ENCODE measurements at places on chromosomes 1 and 21.

- DNase-seq, result no peak
Observed at GRCh38 chr1:8116894-8117264, 90.8 kb upstream of the ERRFI1 start.

DNA sequence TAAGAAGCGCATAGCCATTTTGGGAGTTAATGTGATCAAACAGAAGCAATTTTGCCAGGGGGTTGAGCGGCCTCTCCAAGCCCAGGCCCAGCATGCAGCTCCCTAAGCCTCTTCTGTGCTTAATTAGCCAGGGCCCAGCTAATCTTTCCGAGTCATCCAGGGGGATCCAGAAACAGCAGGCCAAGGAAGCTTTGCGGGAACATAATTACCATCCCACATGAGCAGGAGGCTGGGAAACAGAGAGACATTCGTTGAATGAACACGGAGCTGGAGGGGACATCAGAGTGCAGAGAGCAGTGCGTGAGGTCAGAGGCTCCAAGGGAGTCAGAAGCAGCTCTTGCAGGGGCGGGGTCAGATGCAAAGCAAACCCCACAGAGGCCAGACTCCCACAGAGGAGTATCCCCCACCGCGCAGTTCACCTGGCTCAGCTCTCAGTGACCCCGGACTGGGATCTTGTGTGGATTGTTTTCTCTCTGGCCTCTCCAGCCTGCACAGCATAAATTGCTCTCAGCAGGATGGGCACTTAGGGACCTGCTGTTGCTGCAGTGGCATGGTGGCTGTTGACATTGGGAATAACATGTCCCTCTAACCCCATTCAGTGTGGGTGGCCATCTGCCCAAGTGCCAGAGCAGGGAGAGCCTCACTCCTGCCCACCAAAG is 657.4 kb downstream of the AJAP1 start:
- DNase-seq, result no peak

GRCh38 chr1:84069236-84069845 is 70.4 kb upstream of the TTLL7 start:
- DNase-seq, result no peak

DNA sequence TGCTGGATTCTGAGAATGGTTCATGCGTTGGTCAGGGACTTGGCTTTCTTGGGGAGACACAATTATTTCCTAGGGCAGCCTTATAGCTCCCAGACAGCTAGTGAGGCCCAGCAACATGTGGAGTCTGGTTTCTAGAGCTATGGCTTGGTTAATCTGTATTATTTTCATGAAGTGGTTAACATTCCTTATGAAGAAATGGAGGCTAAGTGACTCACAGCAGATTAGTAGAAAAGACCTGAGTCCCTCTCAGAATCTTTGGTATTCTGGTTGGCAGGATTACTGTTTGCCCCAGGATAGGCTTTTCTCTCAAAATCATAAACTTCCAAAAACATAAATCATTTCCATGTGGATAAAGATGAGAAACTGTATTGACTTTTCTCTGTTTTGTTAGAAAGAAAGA is 42.3 kb downstream of the DUSP10 start:
- DNase-seq, result no peak

DNA sequence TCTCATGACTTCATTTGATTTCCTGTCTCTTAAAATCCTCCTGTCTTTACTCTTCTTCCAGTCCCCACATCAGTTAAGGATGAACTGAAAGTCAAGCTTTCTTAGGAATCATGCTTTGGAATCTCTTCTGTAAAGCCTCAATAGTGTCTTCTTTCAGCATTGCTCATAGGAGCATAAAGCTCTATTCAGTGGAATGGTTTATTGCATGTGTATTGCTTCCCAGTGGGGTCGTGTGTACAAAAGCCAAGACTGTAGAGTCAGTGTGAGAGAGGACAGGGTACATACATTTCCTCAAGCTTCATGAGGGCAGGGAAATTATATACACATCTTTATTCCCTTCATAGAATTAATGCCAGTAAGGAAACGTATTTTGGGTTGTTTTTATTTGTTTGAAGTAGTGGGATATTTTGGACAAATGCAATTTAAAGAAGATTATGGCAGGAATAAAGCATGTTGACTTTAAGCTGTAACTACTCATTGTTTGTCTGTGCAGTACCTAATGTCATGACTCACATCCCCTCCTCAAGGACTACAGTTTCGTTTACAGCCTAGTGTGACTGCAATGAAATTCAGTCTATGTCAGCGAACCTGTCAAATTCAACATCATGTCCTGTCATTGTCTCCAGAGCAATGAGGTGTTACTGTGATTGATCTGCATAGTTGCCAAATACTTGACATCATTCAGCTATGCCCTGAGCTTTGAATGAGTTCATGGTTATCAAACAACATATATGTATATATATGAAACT is 2164.2 kb downstream of the NCAM2 start:
- no peak for DNase-seq

DNA sequence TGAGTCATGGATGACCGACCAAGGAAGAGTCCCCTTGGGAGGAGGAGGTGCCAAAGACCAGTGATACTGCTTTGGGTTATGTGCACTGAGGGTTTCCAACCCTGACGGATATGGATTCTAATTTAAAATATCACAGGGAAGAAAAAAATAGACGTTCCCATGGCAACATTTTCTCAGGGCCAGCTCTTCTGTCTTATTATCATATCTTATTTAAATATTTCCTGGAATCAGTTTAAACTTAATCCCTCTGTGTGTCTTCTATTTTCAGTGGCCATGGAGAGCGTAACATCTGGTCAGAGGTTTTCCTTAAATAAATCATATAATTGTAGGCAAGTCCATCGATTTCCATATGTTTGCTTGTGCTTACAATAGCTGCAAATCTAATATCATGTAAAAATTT is 205.4 kb upstream of the FMN2 start:
- no peak for DNase-seq

DNA sequence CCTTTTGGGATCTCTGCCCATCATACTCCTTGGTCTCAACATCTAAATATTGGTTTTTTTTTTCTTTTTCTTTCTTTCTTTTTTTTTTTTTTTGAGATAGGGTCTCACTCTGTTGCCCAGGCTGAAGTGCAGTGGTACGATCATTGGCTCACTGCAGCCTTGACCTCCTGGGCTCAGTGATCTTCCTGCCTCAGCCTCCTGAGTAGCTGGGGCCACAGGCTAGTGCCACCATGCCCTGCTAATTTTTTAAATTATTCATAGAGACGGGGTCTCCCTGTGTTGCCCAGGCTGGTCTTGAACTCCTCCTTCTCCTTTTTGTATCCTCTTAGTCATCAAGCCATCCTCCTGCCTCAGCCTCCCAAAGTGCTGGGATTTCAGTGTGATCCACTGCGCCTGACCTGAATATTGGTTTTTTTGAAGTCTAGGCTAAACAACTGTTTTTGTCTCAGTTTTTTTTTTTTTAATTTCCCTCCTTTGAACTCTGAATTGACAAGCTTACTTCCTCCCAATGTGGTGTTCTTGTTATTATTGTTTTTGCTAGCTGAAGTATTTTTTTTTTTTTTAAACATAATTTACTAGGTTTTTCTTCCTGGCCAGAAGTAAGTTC is 30.9 kb downstream of the MAPKAPK2 start:
- DNase-seq, result no peak

GRCh38 chr1:184461321-184461720 is 74.5 kb downstream of the C1orf21 start:
- DNase-seq, result no peak

- DNase-seq, result no peak
Observed at GRCh38 chr1:204977318-204977717, 65.7 kb upstream of the CNTN2 start.

DNA sequence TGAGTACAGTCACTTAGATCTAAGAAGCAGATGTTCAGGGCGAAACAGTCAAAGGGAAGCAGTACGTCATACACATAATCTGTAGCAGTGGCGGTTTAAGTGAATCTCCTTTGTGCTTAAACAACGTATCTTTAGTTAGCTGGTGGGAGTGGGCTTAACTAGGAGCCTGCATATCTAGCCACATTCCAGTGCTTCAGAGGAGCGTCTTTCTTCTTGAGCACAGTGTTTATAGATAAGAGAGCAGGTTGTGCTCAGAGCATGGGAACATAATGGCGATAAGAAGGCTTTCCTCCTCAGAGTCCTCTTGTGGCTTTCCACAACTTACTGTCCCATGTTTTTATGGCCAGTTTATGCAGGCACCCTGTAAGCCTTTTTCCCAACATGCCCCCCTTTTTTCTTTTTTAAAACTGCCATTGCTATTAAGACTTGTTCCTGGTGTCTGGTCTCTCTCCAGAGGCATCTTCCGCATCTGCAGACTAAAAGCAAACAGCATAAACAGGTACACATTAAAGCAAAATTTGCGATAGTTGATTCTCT is 3.2 kb downstream of the DAP3 start:
- no peak for DNase-seq

GRCh38 chr1:119331915-119332314 is 36.7 kb upstream of the HAO2 start:
- no peak for DNase-seq

- no peak for DNase-seq
Observed at GRCh38 chr1:118902711-118903191, 85.4 kb downstream of the TBX15 start.

DNA sequence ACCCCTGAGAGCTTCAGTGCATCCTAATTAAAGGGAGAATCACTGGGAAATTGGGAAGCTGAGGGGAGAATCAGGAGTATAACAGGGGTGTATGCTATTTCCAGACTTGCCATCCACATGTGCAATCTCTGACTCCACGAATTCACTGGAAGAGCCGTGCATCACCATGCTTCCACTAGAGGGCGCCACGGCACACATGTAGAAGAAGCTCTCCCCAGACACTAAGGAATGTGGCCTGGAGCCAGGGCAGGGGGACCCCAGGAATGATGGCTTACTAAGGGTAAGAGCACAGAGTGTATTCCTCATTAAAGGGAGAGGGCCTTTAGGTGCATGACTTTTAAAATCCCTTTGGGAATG is 81.5 kb downstream of the ABCA4 start:
- peak; percentile 50 for DNase-seq

GRCh38 chr1:77349275-77349674 is 67.5 kb downstream of the AK5 start:
- no peak for DNase-seq

- DNase-seq, result no peak
Observed at GRCh38 chr1:189217646-189218045, 1260.0 kb downstream of the BRINP3 start.

DNA sequence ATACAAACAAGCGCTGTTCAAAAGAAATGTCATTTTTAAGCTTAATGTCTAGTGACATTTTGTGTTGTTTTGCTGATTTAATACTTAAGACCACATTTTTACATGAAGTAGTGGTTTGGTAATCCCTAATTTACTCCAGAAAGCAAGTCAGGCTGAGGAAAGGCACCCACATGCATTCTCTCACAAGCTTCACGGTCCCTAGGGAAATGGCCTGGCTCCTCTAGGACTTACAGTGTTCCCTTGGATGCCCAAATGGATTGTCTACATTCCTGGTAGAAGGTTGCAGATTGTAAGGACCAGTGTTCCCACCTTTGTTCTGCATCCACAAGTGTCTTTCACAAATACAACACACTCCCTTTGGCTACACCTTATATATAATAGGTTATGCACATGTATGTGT is 9.5 kb downstream of the GPSM2 start:
- DNase-seq, result no peak

DNA sequence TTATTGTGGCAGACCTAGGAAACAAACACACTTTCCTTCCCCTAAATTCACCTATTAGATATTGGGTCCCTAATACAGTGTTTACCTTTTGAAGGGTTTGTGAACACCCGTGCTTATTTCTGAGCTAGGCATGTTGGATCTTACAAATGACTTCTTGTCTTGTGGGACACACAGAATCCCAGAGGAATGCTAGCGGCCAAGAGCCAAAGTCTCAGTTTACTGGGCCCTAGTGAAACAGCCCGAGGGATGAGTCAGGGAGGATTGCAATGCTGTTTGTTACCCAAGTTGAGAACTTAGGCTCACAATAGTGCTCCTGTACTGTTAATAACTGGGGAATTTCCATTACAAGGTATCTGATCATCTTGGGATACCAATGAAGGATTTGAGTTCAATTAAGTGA is 100.1 kb upstream of the AKT3 start:
- DNase-seq, result no peak

DNA sequence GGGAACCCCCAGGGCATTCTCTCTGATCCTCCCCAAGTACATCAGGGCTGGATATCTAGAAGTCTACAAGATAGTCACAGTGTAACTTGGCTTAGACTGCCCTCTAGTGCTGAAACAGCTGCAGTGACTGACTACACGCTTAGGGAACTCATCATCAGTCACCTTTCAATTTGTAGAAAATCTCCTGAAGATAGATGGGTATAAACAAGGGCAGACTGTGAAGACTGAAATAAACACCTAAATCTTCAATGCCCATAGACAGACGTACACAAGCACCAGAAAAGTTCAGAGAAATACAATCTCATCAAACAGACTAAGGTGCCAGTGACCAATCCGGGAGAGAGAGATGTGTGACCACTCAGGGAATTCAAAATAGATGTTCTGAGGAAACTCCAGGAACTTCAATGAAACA is 46.6 kb downstream of the PACC1 start:
- DNase-seq, result no peak

DNA sequence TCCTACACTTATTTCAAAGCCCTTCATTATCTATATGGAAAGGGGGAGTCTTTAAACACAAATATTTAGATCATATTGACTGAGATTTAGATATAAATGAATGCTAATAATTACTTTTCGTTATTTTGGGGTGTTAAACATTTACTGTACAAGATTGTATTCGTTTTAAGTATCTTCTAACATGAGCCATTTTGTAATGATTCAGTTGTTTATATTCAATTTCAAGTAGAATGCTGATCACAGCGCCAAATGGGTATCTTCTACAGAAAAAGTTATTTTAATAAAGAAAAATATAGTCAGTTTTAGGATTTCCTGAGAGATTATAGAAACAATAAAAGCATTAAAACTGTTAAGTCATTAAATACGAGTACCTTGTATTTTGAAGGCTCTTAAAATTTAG is 104.5 kb upstream of the HNRNPU start:
- DNase-seq, result no peak

DNA sequence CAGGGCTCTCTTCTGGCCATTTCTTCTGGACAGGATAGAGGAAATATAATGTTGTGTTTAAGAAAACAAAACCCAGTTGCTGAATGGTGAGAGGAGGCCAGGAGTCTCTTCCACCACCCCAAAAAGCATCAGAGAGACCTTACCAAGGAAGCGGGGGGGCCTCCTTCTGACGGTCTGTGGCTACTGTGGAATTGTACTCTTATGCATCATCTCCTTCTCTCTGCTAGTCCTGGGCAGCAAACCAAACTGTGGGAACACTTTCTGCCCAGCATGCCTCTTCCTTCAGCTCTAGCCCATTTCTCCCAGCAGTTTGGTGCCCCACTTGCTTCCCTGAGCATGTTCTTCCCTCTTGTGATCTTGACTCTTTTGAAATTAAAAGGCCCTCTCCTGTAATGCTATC is 157.7 kb downstream of the HHIPL2 start:
- DNase-seq, result no peak

GRCh38 chr21:42520628-42521253 is 7.1 kb downstream of the SLC37A1 start:
- no peak for DNase-seq

Data from activated CD8-positive, alpha-beta memory T cell treated with anti-CD3 and anti-CD28 coated beads for 48 hours (primary cell).